ENCODE measurements at places on chromosomes 5 and 9.

GRCh38 chr9:33297432-33297831, 7.1 kb downstream of the NFX1 start:
- peak; percentile 83 for DNase-seq

DNA sequence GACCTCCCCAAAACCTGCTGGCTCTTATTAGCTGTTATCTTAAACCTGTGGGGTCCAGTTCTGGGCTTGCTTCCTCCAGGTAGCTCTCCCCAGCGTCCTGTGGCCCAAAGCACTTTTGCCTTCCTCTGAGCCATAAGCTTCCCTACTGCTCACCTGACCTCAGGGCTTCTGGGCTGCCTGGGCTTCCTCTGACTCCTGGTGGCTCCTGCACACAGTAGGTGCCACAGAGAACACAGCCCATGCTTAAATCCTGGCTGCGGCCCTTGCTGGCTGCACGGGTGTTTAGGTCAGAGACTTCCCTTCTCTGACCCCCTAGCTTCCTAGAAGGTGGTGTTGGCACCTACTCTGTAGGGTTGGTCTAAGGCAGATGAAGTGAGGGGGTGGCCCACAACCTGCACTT, 2.5 kb downstream of the RALGDS start:
- no peak for DNase-seq

- DNase-seq: no peak
Observed at GRCh38 chr9:111992523-111992922, 95.9 kb downstream of the UGCG start.

DNA sequence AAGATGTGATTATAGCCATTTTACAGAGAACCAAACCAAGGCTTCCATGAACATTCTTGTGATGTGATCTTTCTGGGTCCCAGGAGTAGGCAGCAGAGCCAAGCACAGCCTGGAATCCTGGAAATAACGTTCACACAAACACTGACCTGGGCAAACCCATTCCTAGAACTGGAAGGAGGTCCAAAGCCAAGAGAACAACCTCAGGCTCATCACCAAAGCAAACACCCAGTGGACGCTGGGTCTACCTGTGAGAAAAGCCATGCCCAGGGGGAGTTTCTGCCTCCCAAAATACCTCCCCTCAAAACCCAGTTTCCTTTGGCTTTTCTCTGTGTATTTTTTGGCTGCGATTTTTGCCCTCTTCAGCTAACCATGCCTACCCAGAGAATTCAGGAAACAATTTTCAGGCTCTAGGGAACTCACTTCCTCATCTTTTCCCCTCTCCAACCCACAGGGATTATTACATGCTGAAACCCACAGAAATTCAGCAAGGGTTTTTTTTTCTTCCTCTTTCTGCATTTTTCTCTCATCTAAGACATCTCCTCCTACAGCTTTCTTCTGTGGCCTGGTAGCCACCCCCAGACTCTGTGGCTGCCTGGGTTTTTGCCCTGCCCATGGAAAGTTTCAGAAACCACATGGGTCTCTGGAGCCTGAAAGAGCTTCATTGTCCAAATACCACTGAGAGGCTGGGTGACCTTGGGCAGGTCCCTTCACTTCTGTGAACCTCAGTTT, 75.0 kb downstream of the TNC start:
- DNase-seq: peak; percentile 6

GRCh38 chr9:18605766-18606180, 131.8 kb downstream of the ADAMTSL1 start:
- no peak for DNase-seq

GRCh38 chr9:98807070-98807813, at the start of gene GALNT12:
Gene GALNT12 (plus strand): TSS chr9:98807670. CDS start chr9:98807699, 29 bp downstream.
- peak; percentile 56 for DNase-seq

GRCh38 chr5:124481419-124481818, 265.0 kb downstream of the ZNF608 start:
- DNase-seq: no peak

GRCh38 chr9:114321759-114322158, 1.1 kb upstream of the ORM1 start:
- DNase-seq: no peak
